NCI-H187 (cell line): ENCODE measurements at places on chromosomes 11 and 22.

DNA sequence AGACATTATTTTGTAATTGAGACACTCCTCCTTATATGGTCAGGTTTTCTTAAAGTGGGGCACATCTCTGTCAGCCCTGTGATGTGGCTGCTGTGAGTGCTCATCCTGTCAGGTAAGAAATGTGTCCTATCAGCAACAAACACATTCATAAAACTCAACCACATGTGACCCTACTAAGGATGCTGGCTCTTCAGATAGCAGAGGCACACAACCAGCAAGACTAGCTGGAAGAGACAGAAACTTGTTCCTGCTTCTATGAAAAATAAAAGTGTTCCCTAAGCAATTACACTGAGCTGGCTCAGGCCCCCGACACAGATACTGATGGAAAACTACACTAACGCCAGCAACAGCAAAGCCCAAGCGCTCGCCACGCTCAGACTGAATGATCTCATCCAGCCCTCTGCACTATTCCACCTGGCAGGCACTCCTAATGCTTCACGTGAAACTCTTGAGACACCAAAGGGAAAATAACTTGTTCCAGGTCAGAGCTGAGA lies 49.8 kb upstream of the CYP2D6 start:
- no peak for DNase-seq

- no peak for DNase-seq
Observed at GRCh38 chr22:24503137-24503842, 8.2 kb downstream of the UPB1 start.

DNA sequence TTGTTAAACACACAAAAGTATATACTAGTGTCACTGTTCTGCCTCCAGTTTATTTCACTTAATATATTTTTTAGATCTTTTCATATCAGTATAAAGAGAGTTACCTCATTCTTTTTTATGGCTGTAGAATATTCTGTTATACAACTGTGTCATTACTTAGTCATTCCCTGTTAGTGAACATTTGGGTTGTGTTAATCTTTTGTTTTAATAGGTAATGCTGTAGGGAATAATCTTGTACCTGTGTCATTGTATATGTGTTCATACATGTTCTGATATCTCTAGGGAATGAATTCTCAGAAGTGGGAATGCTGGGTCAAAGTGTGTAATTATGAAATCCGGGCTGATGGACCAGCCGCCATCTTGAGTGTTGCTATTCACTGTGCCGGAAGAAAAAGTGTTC lies 71.4 kb downstream of the SWAP70 start:
- DNase-seq, result no peak

GRCh38 chr22:37301144-37301830 lies 19.0 kb downstream of the CYTH4 start:
- DNase-seq, result no peak

GRCh38 chr11:110079726-110080125 lies 13.5 kb upstream of the ZC3H12C start:
- no peak for DNase-seq
